ENCODE measurements at places on chromosomes 3 and 15.

GRCh38 chr3:189143321-189143720 is 28.4 kb upstream of the TPRG1 start:
- no peak for DNase-seq

GRCh38 chr3:58731673-58732072 is 65.1 kb upstream of the FAM3D start:
- no peak for DNase-seq

DNA sequence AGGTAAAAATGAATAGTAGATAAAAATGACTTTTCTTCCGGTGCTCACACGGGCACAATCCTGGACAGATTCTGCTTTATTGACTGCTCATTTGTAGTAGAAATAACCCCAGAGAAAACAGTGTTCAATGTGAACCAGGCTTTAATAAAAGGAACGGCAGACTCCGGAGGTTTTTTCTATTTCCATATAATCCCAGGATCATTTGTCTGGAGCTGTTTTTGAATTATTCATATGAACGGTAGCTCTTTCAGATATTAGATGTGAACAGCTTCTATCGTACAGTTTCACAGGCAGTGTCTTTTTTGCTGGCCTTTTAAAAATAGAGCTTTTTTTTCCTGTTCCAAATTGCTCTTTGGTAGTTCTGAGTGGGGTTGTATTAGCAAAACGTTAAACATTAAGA is 347.3 kb downstream of the MFSD1 start:
- DNase-seq = no peak

DNA sequence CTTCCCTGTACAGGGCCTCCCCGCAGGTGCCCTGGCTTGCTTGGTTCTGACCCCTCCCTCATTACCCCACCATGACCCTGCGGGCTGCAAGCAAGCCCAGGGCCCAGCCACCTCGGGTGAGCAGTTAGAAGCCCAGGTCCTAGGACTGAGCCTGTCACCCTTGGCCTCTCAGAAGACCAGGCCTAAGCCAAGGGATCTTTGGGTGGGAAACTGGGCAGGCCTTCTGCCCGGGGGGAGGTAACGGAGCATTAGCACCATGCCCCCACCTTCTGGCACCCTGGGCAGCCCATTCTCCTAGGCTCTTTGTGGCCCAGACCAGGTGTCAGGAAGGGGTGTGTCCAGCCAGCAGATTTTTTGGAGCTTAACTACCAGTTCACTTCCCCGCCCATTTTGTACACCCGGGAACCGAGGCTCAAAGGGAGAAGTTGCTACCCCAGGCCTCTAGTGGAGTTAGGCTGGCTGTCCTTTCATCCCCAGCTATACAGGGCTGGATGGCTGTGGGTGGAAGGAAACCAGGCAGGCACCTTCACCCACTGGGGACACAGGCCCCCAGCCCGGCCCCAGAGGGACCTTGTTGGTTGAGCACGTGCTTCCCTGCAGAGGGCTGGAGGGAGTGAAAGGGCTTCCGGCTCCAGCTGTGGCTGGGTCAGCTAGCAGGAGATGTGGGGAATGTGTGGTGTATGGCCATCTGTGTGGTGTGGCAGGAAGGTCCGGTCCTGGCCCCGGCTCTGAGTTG is 1.4 kb downstream of the CSK start:
- no peak for DNase-seq

GRCh38 chr3:100554373-100554676 is 55.1 kb upstream of the ADGRG7 start:
- DNase-seq = no peak

DNA sequence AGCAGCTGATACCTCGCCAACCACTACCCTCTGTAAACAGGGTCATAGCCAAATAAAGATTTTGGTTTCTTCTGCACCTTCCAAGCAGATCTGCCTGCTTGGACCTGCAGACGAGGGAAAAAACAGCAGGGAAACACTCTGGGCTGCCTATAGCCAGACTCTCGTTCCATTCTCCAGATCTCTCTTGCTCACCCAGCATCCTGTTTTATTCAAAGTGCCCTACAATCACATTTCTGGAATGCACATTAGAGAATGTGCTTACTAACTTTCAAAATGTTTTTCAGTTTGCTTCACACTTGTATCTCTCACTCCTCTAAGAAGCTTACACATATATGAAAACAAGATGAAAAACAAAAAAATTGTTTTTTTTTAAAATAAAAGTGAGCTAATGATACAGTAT is 71.4 kb downstream of the MLH1 start:
- no peak for DNase-seq

DNA sequence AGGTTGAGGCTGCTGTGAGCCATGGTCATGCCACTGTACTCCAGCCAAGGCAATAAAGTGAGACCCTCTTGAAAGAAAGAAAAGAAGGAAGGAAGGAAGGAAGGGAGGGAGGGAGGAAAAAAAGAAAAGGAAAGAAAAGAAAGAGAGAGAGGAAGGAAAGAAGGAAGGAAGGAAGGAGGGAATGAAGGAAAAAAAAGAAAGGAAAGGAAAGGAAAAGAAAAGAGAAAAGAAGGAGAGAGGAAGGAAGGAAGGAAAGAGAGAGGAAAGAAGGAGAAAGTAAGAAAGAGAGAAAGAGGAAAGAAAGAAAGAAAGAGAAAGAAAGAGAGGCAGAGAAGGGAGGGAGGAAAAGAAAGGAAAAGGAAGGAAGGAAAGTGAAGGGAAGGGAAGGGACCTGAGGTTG is 20.4 kb upstream of the ACTL6A start:
- DNase-seq = no peak

DNA sequence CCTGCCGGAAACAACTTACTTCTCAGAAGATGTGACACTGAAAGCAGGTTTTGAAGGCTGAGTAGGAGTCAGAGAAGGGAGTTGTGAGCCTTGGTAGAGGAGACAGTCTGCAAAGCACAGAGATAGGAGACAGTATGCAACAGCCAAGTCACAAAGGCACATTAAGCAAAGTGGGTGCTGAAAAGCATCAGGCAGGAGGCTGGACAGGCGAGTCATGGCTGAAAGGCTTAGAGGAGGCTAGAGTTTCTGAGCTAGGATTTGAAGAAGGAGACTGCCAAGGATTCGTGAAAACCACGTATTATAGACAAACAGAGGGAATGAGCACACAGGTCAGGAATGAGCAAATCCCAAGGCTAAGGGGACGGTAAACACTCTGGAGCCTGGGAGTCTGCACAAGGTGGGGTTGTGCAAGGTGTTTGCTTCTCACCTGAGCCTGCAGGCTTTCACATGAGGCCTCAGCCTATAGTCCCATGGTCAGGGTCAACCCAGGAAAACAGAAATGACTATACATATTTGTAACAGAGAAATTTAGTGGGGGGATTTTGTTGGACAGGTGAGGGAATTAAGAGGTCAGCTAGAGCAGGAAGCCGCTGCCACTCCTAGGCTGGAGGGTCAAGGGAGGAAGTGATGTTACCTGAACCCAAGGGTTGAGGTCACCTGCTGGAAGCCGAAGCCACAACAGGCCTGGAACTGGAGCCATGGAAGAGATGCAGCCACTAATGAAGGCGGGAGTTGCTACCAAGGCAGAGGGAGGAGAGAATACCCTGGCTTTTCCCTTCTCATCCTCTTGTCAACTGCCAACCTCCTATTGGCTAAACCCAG is 23.1 kb upstream of the TRIM71 start:
- no peak for DNase-seq

DNA sequence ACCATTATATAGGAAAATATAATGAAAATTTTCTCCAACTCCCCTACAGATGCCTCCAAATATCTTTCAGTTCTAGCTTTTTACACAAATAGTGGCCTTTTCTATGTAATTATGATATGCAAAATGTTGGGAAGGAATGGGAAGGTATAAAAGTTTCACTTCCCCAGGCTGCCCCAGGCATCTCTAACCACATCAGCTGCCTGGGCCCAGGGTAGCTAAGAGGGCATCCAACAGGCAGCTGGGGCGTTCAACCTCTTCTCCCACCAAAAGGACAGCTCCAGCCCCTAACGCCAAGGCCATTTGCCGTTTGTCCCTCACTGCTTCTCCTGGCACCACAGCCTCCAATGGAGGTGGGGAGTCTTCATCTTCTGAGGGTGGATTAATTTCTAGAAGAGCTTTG is 188.1 kb upstream of the TSC22D2 start:
- no peak for DNase-seq

- DNase-seq = no peak
Measured at GRCh38 chr3:15217841-15218267, 11.8 kb downstream of the CAPN7 start.

DNA sequence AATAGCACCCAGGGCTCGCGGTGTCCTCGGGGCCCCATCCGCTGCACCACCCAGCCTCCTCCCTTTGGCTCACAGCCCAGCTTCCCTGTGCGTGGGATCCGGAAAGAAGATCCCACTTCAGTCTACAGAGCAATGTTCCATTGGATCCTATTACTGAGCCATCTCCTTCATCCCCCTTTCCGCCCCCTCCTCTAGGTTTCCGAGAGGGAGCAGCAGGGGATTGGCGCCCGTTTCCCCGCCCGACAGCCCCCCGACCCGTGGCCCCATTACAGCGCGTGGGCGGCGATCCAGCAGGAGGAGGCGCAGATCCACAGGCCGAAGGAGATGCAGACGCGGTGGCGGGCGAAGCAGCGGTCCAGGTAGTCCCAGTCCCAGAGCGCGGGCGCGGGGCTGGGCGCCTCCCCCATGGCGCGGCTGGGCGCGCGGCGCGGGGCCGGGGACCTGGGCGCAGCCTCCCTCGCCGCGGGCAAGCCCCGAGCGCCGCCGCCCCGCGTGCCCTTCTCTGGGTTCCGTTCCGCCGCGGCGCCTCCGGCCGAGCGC is 340 bp downstream of the TMEM44 start:
- peak; percentile 35 for DNase-seq

GRCh38 chr3:39287216-39288164 is 7.7 kb upstream of the CX3CR1 start:
- no peak for DNase-seq

DNA sequence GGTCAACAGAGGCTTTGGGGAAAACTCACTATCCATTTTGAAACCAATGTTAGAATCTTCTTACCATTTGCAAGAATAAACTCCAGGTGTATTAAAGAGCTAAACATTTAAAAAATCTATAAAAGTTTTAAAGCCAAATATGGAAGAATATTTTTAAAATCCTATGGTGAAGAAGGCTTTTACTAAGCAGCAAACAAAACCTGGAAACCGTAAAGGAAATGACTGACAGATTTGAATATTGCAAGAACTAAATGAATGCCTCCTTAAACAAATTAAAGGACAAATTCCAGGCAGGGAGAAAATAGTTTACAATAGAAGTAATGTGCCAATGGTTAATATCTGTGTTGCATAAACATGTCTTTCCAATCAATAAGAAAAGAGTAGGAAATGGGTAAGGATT is 68.1 kb downstream of the KLF15 start:
- no peak for DNase-seq

- no peak for DNase-seq
Measured at GRCh38 chr3:11956781-11957180, 47.4 kb upstream of the SYN2 start.

GRCh38 chr15:76752549-76752948 is 152.6 kb downstream of the SCAPER start:
- DNase-seq = no peak

GRCh38 chr3:194579091-194579606 is 54.1 kb downstream of the TMEM44 start:
- DNase-seq = no peak

DNA sequence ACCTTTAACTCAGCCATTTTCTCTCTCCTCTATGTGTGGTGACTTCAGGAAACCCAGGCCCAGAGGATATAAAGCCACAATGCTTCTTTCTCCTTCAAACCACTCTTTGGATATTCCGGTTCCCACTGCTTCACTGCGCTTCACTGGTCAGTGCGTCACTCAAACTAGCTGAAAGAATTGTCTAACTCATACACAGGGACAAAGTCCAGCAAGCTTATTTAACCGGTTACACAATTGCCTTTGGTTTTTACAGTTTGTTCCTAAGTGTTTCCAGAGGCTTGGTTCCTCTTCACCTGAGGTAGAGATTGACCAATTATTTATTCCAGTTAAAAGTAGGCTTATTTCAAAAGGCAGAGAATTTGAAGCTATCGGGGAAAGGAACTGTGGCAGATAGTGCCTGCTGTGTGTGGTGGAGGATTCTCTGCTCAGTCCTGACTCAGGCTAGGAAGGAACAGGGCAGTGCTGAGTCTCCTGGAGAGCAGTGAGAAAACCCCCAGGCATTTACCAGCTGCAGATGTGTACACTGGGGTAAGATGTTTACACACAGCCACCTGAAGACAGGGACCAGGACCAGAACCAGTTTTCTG is at the start of gene HGD:
TSS of gene HGD (minus strand) at position 145 of the 587 bp plus-strand sequence. CDS start at position 17, 128 bp downstream.
- DNase-seq = no peak

- peak; percentile 42 for DNase-seq
Measured at GRCh38 chr3:184155644-184156521, 706 bp downstream of the DVL3 start.

DNA sequence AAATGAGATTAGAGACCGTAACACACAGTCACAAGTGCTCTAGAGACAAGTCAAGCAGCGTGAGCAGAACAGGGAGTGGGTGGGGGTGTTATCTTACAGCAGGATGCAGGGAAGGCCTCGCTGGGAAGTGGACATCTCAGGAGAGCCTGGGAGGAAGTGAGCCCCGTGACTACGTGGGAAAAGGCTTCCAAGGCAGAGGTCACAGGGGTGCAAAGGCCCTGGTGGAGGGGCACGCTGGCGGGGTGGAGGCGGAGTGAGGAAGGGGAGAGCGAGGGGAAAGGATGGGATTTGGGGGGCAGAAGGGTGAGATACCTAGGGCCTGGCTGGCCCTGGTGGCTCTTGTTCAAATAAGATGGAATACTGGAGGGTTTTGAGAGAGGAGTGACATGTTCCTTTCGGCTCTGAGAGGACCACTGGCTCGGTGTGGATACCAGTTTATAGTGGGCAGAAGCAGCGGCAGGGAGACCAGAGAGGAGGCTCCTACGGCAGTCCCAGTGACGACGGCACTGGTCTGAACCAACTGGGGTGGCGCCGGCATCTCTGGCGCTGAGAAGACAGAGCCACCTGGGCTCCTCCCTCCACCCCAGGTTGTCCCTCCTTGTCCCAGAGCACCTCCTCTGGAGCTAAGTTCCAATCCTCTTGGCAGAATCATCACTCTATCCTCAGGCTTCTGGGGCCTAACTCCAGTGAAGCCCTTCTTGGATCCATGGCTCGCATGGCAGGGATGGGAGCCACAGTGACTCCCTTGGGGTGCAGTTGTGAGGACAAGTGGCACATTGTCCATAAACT is 266.2 kb upstream of the LYSMD4 start:
- no peak for DNase-seq

All from astrocyte of the spinal cord (primary cell).